ENCODE measurements at places on chromosomes 7 and 10.

DNA sequence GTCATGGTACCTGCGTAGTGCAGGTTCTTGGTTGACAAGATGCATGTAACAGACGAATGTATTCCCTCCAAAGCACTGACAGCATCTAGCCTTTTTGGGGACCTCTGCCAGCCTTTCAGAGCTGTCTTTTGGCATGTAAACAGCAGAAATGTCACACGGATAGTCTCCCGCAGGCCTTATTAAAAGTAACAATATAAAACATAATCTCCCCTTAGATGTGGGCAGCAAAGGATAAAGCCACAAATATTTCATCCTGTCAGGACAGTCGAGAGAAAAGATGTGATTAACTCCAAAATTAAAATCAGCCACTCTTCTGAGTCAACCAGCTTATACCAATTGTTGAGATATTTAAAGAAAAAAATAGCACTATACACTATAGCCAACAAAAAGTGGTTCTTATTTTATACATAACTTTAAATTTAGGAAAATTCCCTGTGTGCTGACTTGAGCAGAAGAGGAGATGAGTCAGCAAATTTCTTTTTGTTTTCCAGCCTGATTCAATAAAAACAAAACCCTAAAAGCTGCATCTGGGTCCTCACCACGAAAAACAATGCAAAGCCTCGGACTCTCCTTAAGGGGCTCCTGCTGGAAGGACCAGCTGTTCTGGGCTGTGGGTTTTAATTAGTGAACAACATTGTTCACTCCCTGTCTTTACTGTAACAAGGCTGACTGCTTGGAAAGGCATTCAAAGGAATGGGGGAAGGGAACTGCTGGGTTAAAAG lies 240.2 kb downstream of the ADAM12 start:
- no peak for DNase-seq

DNA sequence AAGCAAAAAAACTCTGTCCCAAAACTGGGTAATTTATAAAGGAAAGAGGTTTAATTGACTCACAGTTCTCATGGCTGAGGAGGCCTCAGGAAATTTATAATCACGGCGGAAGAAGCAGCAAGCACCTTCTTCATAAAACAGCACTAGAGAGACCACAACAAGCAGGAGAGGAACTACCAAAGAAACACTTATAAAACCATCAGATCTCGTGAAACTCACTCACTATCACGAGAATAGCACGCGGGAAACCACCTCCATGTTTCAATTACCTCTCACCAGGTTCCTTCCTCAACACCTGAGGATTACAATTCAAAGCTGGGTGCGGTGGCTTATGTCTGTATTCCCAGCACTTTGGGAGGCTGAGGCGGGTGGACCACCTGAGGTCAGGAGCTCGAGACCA lies 48.5 kb downstream of the PDIA4 start:
- no peak for DNase-seq

- DNase-seq = no peak
Measured at GRCh38 chr7:36971515-36972139, 247.3 kb upstream of the AOAH start.

DNA sequence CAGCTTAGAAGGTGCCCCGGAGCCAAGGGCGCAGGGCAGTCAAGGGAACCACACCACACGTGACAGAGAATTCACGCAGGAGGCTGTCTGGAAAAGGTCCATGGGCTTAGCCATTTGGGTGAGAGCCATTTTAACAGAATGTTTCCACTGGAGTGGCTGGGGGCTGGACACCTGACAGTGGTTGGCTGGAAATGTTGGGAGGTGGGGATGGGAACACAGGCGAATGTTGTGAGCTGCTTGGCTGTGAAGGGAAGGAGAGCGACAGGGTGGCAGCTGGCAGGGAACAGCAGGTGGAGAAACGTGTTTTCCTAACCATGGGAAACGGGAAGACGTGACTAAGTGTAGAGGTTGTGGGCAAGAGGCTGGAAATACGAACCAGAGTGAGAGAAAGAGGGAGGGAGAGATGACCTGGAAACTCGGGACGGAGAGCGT lies 100.5 kb upstream of the ZNF32 start:
- no peak for DNase-seq

- no peak for DNase-seq
Measured at GRCh38 chr7:91434836-91435235, 170.6 kb downstream of the FZD1 start.

DNA sequence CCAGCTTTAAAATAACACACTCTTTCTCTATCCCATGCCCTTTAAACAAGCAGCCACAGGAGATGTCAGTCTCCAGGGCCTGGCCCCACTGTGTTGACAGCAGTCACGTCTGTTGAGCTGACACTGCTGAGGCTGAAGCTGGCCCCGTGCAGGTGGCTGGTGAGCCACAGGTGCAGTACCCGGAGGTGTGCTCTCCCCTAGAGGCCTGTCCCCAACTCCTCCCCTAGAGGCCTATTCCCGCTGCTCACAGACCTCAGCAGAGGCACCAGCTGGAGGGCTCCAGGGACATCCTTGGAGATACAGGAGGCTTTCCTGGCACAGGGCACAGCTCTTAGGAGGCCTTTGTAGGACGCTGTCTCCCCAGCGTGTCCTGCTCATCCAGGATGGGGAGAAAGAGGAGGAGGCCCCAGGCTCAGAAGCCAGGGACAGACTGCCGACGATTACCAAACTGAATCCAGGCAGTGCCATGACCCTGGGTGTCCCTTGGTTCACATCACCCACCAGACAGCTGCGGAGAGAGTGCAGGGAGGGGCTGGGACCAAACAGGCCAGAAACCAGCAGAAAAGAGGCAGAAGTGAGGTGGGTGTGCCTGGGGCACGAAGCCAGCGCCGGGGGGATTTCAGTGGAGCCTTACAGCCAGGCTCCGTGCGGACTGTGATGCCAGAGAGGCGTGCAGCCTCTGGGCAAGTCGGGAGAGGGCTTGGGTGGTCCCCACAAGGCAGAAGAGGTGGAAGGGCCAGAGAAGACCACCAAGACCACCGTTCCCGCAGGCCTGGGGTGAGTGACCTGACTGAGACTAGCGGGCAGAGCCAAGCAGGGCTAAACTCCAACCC lies 18.5 kb upstream of the TTYH3 start:
- DNase-seq = no peak

- no peak for DNase-seq
Measured at GRCh38 chr7:138887872-138888656, 90.1 kb upstream of the ATP6V0A4 start.

- DNase-seq = peak; percentile 20
Measured at GRCh38 chr7:112970771-112971170, 115.9 kb downstream of the GPR85 start.

GRCh38 chr7:156918635-156919034 lies 25.7 kb upstream of the LMBR1 start:
- no peak for DNase-seq

DNA sequence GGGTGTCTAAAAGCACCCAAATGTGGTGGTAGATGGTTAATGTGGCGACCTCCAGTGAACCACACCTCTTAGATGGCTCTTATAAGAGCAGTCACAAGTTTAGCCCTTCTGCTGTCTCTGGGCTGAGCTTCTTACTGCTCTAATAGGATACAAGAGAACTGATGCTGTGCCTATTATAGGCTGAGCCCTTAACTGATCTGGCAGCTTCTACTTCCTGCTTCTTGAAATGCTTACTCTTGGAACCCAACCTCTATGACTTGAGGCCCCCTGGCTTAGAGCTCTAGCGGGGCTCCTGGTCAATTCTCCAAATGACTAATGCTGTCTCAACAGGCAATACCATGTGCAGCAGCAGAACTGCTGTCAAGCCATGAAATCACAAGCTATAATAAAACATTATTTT lies 35.0 kb upstream of the LSM8 start:
- no peak for DNase-seq

- DNase-seq = no peak
Measured at GRCh38 chr10:31602541-31603234, 283.7 kb downstream of the ZEB1 start.

DNA sequence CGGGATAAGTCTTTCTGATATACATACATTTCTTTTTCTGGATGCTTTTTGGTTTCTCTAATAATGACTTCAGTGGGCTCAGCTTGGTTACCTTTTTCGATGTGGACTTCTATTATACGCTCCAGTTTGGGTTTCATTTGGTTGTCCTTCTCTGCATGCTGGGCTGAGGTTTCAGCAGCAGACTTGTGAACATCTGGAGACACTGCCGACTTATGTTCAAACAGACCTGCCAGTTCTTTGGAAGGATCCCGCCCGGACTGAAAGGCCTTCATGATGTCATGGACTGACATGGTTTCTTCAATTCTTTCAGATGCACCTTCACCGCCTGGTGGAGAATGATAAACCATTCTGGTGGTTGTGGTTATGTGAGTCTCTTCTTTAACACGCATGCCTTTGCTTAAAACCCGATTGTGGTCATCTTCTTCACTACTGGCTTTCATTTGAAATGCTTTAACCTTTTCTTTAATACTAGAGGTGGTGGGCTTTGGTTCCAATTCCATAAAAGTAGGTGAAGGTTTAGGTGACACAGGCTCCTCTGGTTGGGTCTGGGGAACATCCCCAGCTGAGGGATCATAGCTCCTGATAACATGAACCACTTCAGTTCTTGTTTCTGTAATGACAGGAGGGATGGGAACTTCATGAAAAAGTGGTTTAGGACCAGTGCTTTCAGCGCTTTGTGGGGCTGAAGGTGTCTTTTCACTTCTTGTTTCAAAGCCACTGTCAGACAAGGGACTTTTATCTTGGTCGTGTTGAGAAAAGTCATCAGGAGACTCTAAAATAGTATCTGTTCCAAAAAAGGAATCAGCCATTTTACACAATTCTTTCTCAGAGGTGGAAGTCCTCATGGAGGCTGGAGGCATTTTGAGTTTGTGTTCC lies 167.7 kb upstream of the CCDC6 start:
- no peak for DNase-seq
